Activated naive CD8-positive, alpha-beta T cell treated with anti-CD3 and anti-CD28 coated beads, Interleukin-2, amount 50 U/mL, for 24 hours (primary cell): ENCODE measurements at places on chromosomes 1 and 21.

- DNase-seq, result no peak
Observed at GRCh38 chr1:151661751-151662150, 49.9 kb downstream of the SNX27 start.

DNA sequence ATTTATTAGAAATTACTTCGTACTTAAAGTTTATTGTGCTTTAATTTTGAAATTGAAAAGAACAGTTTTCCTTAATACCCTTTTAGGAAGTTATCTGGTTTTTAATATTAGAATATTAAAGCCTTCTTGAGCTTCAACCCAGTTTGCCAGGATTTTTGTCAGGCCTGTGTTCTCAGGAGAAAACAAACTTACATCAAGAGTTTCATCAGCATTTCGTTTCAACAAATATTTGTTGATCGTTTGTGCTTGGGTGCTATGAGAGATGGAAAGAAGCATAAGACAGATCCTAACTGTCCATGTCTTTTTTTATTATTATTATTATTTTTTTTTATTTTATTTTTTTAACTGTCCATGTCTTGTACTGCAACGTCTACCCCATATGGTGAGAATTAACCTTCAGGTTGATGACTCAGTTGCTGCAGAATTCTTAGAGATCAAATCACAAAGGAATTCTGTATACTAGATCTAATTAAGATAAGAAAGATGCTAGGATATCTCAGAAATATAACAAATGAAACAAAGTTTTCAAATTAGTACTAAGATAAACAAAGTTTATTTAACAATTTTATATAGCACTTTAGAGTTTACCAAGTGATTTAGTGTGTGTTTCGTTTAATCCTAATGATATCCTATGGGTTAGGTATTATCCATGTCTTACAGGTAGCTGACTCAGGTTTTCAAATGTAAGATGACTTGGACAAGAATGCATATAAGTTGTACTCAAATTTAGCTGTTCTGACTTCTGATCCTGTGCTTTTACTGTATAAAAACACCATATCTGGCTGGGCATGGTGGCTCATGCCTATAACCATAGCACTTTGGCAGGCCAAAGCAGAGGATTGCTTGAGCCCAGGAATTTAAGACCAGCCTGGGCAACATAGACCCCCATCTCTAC lies 14.3 kb downstream of the FBXO28 start:
- DNase-seq, result no peak

- no peak for DNase-seq
Observed at GRCh38 chr1:211292411-211292810, 33.2 kb downstream of the RCOR3 start.

- DNase-seq, result no peak
Observed at GRCh38 chr1:234529950-234530237, 50.9 kb upstream of the TARBP1 start.

GRCh38 chr1:197519741-197520334 lies 251.8 kb downstream of the CRB1 start:
- DNase-seq, result no peak

DNA sequence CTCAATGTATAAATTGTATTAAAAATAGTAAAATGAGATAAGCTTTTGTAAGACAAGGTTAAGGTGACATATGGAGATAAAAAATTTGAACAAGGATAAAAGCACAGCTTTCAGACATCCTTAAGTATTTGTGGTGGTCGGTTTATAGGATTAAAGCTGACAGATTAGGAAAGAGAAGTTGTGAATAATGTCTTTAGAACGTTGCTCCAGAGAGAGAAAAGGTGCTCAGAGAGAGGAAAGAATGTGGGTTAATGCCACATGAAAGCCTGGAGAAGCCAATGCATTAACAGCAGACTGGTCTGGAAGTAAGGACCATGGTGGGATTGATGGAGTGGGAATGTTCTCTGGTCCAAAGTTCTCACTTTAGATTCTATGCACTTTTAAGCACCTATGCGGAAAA lies 44.8 kb downstream of the ATP6V1G3 start:
- DNase-seq, result no peak

DNA sequence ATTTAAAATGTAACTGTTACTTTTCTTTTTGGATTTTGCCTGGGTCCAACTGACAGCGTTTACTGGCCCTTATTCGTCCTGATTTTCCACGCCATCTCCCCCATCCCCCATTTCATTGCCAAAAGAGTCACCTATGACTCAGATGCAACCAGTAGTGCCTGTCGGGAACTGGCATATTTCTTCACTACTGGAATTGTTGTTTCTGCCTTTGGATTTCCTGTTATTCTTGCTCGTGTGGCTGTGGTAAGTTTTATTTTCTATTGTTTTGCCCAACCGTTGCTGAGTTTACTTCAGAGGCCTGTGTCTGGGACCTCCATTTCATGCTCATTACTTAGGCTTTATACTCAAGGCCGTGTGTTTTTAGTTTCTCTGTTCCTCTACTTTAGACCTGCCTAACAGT lies 9.3 kb downstream of the LEPR start:
- no peak for DNase-seq

DNA sequence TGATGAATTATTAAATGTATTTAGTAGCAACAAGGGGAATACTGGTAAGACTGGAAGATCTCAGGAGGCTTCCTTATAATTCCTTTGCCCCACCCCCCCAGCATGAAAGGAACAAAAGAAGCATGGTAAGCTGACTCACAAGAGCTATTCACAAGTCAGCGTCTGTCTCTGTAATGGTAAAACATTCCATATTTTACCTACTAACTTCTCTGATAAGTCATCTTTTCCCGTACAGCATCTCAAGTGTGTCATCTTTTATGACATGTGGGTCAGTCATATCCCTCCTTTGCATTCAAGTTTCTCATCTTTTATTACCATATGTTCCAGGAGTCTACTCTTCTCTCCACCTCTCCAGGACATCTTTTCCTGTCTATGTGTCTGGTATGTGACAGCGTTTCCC lies 241.3 kb downstream of the PLA2G4A start:
- DNase-seq, result no peak

DNA sequence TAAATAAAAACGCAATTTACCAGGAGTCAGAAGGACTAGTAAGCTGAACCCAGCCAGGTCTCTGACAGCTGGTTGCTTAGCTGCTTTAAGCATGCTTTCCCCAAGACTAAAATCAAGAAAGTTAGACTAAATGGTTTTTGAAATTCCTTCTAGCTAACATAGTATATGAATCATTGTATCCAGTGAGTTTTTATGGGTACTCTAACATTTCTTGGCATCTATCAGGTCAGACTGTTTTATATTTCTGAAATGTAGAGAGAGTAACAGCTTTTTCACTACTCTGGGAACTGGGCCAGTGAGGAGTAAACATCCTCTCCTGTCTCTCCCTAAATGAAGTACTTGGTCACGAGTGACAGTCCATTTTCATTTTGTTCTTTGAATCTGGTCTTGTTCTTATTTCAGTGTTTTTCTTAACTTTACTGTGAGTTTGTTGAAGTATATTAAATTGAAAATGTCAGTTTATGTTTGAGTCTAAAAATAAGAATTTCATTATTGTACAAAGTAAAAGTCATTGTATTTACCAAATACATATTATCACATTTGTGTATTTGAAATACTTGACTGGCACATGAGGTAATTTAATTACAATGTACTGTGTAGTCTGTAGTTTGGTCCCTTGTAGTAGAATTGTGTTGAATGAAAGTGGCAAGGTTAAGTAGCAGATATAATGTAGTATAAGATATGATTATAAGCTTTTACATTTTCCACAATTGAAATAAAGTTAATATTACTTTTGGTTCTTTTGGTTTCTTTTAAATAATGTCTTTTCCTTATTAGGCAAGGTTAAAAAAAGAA lies 47.6 kb downstream of the PKN2 start:
- DNase-seq, result no peak

DNA sequence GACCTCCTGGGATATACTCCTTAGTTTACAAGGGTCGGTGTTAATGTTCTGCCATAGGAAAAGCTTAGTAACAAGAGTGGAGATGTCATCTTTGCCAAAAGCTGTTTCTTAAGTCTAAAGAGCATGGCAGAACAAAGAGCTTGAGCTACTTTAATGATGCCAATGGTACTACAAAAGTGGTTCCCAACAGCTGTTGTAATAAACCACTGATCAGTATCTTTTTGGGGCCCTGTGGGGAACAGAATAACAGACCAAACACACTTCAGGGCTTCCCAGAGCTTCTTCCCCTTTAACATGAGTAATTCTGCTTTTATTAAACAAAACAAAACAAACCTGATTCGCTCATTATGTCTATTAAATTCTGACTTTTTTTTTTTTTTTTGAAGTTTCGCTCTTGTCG lies 116.3 kb downstream of the NCAM2 start:
- DNase-seq, result no peak

GRCh38 chr1:167674156-167674555 lies 44.1 kb downstream of the RCSD1 start:
- DNase-seq, result no peak

- no peak for DNase-seq
Observed at GRCh38 chr1:110007046-110007830, 22.7 kb downstream of the AHCYL1 start.

- no peak for DNase-seq
Observed at GRCh38 chr1:16605532-16606505, 7.5 kb downstream of the NBPF1 start.

- no peak for DNase-seq
Observed at GRCh38 chr1:31523012-31523411, 53.3 kb upstream of the TINAGL1 start.

- DNase-seq, result no peak
Observed at GRCh38 chr1:186534401-186534800, 73.5 kb upstream of the PDC start.

DNA sequence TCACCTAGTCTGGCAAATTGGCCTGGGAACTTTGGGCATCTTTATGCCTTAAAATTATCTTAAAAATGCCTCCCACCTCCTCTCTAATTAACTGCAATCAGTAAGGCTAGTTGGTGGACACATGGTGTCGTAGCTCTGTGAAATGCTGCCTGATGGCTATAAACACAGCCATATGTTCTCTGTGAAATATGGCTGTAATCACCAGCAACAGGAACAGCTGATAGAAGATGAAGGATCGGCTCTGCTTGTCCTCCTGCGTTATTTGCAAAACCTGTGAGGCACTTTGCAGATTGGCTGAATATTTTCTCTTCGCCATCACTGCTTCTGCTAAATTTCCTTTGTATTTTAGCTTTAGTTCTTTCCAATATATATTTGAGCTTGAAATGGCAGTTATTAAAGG lies 419.6 kb downstream of the RWDD3 start:
- DNase-seq, result no peak

GRCh38 chr1:45929257-45929687 lies 125.9 kb downstream of the MAST2 start:
- DNase-seq, result no peak

DNA sequence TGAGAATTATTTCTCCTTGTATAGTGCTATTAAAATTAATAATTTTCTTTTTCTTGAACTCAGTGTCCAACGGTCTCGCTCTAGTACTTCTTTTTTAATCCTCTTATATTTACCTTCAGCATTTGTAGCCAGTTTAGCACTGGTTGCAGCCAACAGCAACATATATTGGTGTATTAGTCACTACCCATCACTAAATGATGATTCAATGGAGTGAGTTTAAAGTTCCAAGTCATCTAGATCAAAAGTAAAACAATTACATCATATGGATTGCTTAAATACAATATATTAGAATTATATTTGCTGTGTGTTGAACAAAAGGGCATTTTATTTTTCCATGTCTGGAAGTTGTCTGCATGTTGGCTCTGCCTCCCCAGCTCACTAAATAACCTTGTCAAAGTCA lies 591.8 kb downstream of the ADGRL2 start:
- DNase-seq, result no peak

- no peak for DNase-seq
Observed at GRCh38 chr1:203475012-203475981, at the start of gene PRELP. TSS of gene PRELP (plus strand) at chr1:203475806. CDS start at chr1:203483185, 7,379 bp downstream.

DNA sequence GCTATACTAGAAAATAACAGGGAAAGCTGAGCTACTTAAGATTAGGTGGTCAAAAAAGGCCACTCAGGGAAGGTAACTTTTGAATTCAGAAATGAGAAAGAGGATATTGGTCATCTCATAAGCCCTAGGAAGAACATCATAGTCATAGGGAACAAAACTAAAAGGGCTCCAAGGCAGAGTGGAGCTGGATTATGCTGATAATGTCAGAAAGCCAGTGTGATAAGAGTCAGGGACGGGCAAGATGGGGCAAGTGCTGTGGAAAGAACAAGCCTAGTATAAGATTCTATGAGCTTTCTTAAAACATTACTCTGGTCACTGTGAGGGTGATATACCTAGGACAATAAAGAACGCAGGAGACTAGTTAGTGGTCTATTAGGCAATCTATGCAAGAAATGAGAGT lies 106.6 kb downstream of the DUSP10 start:
- DNase-seq, result no peak

DNA sequence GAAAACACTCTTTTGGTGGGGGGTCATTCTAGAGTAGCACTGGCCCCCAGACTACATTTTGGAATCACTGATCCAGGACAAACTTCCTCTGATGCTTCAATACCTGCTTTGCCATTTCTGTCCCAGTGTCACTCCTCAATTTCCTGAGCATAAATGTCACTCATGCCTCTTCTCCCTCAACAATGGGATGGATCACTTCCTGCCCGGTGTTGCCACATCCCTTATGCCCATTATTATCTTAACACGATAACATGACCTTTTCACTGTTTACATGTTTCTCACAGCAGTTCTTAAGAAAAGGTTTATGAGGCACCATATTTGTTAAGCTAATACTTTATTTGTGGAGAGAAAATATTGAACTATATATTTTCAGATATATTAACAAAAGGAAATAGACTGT lies 3.9 kb upstream of the ITLN1 start:
- no peak for DNase-seq

DNA sequence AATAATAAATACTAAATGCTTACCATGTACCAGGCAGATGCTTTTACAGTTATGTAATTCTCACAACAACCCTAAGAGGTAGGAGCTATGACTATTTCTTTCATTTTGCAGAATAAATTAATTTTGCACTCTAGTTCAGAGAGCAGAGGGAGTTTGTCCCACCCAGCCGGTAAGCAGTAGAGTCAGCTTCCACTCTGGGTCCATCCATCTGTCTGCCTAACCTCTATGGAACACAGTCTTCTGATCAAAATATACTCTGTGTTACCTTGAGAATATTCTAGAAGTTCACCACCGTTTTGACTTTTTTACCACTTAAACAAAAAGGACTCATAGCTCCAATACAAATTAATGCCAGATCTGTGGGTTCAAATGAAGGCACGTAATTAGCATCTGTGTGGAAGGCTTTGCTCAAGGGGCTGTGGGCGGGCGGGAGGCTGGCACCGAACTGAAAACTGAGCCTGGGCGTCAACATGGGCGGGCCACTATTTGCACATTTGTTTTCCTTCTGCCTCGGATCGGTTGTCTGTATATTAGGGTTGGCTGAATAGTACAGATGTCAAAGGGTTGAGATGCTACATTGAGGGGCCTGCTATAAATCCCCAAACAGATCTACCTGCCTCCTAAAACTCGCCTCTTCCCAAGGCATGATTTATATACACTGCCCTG lies 33.1 kb upstream of the LMO4 start:
- DNase-seq, result no peak
